ENCODE measurements at places on chromosomes 7 and 10. TPM values are rescaled to one million over a fixed set of nuclear protein-coding genes. Genes with fewer than 3 reads are reported as not detected.
A peak's percentile ranks its signal among the peaks of the same experiment; 100 is the strongest.

The IRF5 gene
- 13.5 TPM for total RNA-seq

- no peak for DNase-seq
- H3K4me3 ChIP-seq: no peak overlapping the region
- no peaks in the 10 kb centered on the region for H3K36me3 ChIP-seq
- H3K4me1 ChIP-seq: no peaks in the 10 kb centered on the region
Observed at GRCh38 chr10:126904516-126904817, 761 bp upstream of the DOCK1 start.

GRCh38 chr7:95200741-95201140 lies 123.6 kb downstream of the PON1 start:
- no peaks in the 10 kb centered on the region for H3K36me3 ChIP-seq
- DNase-seq: no peak
- no peak overlapping the region for H3K4me3 ChIP-seq
- H3K27me3 ChIP-seq: no peaks in the 10 kb centered on the region

DNA sequence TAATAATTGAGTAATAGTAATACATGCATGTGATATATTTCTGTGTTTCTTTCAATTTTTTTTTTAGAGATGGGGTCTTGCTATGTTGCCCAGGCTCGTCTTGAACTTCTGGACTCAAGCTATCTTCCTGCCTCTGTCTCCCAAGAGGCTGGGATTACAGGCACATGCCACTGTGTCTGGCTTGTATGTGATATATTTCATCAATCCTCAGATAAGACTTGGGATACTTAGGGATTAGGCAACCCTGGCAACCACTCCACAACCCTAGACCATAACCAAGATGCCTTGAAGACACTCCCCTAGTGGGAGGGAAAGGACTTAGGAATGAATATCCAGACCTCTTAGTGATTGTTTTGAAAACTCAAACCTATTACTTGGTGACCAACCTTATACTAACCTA lies 154.8 kb downstream of the CCDC3 start:
- H3K4me1 ChIP-seq: no peaks in the 10 kb centered on the region
- no peak overlapping the region for H3K27ac ChIP-seq
- no peak overlapping the region for H3K4me3 ChIP-seq
- H3K36me3 ChIP-seq: no peaks in the 10 kb centered on the region
- no peaks in the 10 kb centered on the region for H3K27me3 ChIP-seq
- no peak for DNase-seq

DNA sequence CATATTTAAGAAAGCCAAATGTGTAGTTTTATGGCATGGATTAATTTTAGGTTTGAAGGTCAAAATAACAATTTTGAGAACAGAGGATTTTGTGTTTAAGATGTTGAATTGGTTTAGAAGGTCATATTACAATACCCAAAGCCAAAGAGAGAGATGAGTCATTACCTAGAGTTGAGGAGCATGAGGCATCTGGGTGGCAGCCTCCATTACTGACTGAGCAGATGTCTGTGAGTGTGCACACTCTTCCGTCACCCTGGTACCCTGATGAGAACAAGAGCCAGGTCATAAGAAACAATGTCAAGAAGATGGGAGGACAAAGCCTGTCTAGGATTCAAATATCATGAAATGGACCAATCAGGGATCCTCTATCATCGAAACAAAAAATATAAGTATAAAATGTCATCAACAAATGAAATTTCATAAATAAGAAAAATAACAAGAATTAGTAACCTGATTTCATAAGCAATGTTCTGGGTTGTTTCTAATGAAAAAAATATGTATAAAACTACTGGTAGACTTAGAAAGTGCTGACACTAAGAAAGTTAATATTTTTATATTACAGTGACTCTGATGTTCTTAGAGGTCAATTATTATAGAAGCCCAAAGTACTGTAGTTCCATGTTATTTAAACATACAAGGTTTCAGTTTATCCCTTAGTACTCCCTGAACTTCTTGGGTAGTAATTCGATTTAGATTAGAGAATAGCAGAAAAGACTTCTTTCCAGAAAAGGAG lies 20.0 kb downstream of the CUBN start:
- H3K36me3 ChIP-seq: no peaks in the 10 kb centered on the region
- H3K27ac ChIP-seq: no peak overlapping the region

The SYT15 gene
- 0.67 TPM for total RNA-seq

GRCh38 chr7:128003787-128004186 lies 27.4 kb downstream of the LRRC4 start:
- peaks cover 10% of the 10 kb centered on the region for H3K4me1 ChIP-seq
- no peak overlapping the region for H3K4me3 ChIP-seq
- no peaks in the 10 kb centered on the region for H3K27me3 ChIP-seq
- H3K27ac ChIP-seq: no peak overlapping the region
- DNase-seq: peak; percentile 46

- H3K4me1 ChIP-seq: no peaks in the 10 kb centered on the region
- H3K27me3 ChIP-seq: no peaks in the 10 kb centered on the region
Observed at GRCh38 chr10:125567529-125567928, 115.4 kb downstream of the TEX36 start.

The GDF2 gene
- not detected for total RNA-seq
